ENCODE measurements at places on chromosomes 3 and 15.

DNA sequence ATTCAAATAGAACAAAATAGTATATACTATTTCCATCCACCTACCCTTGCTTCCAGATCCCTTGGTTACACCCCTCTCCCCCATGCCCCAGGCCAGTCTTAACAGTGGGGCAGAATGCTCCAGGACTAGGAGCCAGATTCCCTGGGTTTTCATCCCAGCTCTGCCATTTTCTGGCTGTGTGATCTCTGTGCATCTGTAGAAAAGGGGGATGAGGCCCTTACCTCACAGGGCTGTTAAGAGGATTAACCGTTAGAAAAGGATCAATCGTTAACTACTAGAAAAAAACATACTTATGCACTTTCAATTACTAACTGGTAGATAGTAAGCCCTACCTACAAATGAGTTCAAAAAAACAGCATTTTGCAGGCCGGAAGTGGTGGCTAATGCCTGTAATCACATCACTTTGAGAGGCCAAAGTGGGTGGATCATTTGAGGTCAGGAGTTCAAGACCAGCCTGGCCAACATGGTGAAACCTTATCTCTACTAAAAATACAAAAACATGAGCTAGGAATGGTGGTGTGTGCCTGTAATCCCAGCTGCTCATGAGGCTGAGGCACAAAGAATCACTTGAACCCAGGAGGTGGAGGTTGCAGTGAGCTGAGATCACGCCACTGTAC is 11.7 kb downstream of the EBLN2 start:
- no peak for DNase-seq

- no peak for DNase-seq
Observed at GRCh38 chr3:33746416-33747116, 28.5 kb upstream of the CLASP2 start.

DNA sequence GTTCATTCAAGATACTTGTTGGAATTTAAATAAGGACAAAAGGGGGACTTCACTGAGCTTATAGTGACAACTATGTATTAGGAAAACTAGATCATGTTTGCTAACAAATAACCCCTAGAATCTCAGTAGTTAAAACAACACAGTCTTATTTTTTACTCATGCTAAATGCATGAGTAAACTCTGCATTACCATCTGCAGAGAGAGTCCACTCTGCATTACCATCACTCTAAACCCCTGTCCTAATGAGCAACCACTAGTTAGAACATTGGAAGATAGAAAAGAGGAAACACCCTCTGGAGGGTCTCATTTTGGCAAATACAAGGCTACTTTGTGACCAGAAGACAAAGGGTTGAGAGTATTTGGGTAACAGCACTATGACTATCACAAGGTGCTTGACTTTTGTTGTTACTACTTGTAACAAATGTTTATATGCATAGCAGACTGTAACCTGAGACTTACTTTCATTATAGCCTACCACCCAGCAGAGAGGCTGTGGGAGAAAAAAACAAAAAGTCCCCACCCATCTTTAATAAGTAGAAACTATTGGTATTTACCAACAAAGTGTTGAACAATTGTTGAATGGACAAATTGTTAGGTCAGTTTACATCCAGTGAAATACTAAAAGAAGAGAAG is 99.1 kb downstream of the OXSM start:
- no peak for DNase-seq

DNA sequence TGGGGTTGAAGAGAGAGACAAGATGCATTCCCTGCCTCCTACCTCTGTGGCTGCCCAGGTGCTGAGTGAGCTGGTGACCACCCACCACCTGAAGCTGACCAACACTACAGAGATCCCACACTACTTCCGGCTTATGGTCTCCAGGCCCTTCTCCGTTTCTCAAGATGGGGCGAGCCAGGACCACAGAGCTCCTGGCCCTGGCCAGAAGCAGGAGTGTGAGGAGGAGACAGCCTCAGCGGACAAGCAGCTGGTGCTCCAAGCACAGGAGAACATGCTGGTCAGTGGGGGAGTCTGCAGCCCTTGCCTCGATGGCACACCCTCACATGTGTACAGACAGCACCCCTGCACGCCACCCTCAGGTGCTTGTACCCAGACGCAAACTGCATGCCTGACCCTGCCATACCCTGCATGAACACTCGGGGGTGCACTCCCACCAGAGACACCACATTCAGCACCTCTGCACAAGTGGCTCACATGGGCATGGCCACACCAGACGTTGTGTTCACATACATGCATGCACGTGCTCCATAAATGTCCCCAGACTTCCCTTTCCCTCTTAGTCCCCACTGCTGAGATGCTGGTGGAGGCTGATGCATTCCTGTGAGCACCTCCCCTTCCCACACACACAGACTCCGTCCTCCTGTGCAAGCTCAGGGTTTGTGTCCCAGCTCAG is 19.0 kb downstream of the ACAA1 start:
- peak; percentile 64 for DNase-seq

- no peak for DNase-seq
Observed at GRCh38 chr3:58502872-58503271, 11.0 kb downstream of the KCTD6 start.

- no peak for DNase-seq
Observed at GRCh38 chr3:133330522-133330921, 69.3 kb upstream of the BFSP2 start.

DNA sequence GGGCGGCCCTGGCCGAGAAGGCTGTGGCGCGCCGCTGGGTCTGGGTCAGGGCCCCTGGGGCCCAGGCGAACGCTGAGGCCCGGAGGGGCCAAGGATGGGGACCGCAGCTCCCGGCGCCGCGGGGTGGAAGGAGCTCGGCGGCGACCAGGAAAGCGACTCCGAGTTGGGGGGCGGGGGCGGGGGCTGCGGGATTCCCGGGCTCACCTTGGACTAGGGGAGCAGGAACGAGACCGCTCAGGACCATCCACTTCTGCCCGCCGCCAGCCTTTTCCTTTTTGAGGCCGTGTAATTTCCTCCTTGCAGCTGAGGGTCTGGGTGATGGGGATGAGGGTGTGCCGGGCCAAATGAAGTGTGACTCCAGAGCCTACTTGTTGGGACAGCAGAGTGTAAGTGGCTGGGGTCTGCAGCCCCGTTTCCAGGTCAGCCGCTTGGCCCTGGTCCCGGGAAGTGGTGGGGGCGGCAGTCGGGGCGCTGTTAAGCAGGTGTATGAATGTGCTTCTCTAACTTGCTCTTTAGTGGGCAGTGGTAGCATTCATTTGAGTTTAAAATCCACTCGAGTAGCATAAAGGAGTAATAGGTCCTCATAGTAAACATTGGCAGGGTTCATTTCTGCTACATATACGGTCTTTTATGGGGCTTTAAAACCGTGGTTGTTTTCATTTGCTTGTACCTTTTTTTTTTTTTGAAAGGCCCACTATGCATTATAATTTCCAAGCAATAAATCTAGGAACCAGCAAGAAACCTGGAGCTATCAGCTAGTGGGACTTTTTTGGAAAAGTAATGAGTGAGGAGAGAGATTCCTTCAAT is 717 bp downstream of the PXK start:
- DNase-seq: peak; percentile 15

DNA sequence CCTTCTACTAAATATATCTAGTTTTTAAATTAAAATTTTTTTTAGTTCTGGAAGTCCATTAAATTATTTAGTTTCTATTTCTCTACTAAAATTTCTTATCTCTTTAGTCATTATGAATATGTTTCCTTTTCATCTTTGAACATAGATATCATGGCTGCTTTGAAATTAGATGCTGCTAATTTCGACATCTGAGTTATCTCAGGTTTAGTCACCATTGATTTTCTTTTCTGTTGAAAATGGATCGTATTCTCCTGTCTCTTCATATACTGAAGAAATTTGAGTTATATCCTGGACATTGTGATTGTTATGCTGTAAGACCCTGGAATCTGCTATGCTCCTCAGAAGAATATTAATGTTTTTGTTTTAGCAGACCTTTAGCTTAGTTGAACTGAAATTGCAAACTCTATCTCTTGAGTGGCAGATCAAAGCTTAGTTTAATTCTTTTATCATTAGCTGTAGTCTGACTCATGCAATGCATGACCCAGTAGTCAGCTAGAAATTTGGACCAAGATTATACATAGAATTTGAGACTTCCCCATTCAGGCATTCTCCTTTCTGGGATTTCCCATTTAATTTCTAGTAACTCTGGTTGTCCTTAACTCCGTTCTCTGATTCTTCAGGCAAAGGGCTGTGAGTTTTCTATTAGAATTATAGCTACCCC is 439.8 kb upstream of the IL12A start:
- DNase-seq: no peak

- DNase-seq: peak; percentile 23
Observed at GRCh38 chr3:157129803-157130466, 30.0 kb downstream of the CCNL1 start.

DNA sequence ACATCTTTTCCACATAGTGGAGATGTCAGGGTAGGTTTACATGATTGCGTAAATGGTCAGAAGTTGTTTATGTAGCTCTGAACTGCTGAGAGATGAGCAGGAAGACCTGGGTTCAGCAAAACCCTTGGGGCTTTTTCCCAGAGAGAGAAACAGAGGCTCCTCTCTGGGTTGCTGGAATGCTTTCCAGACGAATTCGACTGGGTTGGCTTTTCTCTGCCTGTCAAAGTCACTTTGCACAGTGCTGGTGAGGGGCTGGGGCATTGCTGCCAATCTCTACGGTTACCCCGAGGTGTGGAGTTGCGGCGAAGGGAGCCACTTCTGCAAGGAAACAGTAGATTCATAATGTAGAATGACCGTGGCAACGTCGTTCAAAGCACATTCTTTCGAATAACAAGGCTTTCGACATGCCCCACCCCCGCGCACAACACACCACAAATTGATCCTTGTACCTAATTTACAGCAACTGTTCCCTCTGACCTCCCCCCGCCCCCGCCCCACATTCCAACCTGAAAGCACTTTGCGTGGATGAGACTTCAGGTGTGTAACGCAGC is 950 bp upstream of the CNTN4 start:
- DNase-seq: no peak

GRCh38 chr3:2802429-2802828 is 307.7 kb downstream of the IL5RA start:
- no peak for DNase-seq

DNA sequence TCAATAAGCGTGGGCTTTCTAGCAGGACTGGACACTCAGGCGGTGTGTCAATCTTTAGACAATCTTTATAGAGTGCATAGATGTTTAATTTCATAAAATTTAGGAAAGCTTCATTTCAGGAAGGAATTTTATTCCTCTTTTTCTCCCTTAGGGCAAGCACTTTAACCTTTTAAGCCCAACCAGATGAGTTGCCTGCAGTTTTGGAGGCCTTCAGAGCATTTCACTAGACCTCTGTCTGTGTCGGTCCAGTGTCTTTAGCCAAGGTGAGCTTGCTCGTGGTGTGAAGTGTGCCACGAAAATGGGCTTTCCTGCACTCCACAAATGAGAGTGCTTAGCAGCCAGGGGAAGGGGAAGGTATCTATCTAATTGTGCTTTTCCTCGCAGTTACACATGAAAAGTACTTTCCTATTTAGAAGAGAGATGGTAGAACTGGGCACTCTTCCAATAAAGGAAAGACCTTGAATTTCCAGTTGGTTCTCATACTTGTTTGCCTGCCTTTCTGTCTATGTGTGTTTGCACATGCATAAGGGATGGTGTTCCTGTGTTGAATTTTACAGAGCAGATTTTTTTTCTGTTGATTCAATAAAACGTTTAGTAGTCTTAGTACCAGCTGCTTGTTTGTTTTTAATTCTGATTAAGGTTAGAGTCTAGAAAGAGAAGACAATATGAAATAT is 53.6 kb downstream of the FEZF2 start:
- DNase-seq: no peak

DNA sequence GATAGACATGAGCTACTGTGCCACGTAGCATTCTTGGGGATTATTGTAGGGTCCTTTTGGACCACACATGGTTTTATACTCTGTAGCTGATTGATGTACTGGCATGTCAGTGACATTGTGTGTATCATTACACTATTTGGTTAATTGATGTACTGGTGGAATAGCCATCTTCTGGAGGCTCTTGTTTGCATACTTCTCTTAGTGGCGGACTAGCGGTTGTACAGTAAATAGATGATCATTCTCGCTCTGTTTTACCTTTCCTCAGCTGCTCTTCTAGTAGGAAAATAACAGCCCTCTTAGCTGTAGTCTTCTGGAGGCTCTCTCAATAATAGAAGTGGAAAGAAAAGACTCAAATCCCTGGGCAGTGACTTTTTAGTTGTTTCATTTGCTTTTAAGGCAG is 24.8 kb downstream of the IGF1R start:
- DNase-seq: no peak

GRCh38 chr15:71634820-71635560 is 175.4 kb upstream of the NR2E3 start:
- no peak for DNase-seq

DNA sequence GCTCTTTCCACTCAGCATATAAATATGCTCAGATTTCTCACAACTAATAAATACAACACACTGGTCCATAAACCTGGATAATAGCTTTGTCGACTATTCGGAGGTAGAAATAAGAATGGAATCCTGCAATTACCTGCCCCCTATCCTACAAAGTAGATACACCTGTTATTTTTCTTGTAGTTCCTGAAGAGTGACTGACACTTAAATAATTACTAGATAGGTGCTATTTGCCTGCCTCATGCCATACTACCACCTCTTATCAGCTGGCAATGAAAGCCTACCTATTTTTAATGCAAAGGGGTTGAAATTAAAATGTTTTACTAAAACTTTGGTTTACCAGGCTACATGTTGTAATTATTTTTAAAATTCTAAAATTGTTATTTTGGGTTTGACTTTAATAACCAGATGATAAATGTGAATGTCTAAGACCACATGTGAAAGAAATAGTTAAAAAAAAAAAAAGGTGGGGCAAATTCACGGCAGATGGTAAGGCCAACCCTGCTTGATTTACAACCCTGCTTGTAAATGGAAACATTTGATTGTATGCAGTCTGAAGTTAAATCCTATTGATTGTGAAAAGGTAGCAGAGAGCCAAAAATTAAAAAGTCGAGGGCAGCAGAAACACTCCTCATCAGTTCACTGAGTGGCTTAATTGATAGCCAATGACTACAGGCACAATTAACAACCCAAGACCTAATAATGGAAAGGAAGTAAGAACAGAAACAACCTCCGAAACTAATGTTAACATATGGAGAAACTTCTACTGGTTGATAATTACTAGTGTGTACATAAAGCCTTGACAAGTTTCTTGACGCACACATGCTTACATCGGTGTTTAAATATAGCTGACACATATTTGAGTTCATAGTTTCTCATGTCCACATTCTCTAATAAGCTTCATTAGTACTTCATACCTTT is 8.9 kb downstream of the PEAK1 start:
- DNase-seq: no peak

DNA sequence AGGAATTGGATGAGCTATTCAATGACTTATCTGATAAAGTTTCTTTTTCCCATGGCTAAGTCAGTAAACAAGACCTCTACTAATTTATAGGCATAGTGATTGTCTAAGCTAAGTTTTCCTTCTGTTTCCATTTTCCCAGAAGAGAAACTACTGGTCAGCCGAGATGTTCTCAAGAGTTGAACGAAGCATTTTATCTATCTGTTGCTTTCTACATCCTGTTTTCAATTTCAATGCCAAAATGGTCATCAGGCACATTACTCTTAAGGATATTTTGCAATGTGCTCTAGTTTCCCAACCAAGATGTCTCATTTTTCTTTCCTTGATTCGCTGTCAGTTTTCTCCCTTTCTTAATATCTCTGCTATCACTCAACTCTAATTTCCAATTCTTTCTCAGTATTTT is 228.7 kb downstream of the MBNL1 start:
- DNase-seq: no peak
